ENCODE measurements at places on chromosomes 7 and 10.
A peak's percentile ranks its signal among the peaks of the same experiment; 100 is the strongest.

- DNase-seq = peak; percentile 47
Observed at GRCh38 chr10:15370856-15371701, at the start of gene FAM171A1. Gene FAM171A1 (minus strand): TSS chr10:15371289. CDS start chr10:15371052, 237 bp downstream.

DNA sequence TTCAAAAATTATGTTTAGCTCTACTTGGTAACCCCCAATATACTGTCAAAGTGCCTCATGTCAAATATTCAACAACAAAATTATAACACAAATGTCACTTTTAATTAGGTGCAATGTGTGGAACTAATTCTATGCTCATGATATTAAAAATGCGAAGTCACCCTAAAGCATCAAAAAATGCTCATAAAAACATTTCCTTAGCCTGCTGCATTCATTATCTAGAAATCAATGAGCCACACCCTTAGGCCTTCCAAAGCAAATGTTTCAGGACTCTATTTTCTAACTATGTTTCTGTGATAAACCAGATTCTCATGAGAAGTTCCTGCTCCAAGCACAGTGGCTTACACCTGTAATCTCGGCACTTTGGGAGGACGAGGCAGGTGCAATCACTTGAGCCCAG lies 75.0 kb upstream of the ANK3 start:
- no peak for DNase-seq

DNA sequence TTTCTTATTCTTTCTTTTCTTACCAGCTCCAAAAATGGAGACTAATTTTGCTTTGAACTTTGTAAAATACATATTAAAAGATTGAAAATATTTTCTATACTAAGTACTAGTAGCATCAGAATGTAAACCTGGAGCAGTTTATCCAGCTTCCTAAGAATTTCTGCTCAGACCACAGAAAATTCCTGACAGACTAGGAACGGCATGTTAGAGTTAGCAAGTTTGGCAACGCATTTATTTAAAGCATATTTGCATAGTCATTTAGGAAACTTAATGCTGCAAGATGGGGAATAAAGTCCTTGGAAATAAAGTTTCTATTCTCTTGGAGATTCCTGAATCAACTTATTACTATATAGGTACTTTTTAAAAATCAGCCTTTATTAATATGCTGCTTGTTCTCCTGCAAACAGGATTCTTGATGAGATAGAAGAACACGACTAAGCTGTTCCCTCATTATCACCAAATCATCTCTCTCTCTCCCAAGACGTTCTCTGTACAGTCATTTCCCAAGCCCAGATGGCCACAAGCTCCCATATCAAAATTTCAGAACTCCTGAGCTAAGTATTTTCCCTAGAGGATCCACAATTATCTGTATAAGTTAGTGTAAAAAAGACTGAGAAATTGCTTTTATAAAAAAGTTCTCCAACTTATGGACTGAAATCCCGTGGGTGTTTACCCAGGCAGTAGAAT lies 305.8 kb upstream of the NEBL start:
- no peak for DNase-seq

DNA sequence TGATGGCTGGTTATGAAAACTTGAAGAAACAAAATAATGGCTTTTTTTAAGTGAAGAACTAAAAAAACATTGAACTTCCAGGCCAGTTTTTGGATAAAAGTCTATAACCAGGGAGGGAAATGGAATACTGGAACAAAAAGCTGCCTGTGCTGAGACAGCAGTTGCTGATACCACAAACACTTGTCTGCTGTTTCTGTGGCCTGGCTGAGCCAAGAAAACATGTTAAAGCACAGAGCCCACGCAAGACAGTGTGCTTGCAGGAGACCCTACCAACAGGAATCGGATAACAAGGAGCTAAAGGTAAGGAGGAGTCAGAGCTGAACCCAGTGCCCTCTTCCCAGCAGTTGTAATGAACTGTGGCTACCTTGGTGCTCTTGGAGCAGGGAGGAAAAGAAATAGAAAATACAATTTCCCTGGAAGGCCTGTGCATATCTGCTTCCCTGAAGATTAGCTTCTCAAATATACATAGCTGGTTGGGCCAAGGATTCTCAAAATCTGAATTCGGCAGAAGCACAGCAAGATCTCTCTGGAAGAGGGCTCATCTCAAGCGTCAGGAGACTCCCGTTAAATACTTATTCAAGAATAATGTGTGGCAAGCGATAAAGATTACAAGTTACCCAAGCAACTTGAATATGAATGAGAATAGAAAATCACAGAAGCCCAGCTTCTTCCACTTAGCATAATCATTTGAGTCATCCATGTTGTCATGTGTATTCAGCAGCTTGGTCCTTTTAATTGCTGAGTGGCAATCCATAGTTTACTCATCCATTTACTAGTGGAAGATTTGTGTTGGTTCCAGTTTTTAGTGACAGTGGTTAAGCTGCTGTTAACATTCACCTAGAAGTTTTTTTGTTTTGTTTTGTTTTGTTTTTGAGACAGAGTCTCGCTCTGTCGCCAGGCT lies 87.6 kb downstream of the NOD1 start:
- DNase-seq = no peak

- DNase-seq = no peak
Observed at GRCh38 chr10:21212912-21213311, 312.6 kb downstream of the SKIDA1 start.

DNA sequence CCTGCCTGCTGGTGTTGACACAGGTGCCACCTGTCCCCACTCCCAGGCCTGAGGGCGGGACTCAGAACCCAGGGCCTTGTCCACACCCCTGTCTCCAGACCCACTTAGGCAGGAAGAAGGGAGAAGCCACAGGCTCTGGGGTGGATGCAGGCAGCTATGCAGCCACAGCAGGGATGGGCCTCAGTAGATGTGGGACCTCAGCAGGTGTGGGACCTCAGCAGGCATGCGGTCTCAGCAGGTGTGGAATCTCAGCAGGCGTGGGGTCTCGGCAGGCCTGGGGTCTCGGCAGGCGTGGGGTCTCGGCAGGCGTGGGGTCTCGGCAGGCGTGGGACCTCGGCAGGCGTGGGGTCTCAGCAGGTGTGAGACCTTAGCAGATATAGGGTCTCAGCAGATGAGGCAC lies 118.0 kb upstream of the PITRM1 start:
- DNase-seq = no peak

DNA sequence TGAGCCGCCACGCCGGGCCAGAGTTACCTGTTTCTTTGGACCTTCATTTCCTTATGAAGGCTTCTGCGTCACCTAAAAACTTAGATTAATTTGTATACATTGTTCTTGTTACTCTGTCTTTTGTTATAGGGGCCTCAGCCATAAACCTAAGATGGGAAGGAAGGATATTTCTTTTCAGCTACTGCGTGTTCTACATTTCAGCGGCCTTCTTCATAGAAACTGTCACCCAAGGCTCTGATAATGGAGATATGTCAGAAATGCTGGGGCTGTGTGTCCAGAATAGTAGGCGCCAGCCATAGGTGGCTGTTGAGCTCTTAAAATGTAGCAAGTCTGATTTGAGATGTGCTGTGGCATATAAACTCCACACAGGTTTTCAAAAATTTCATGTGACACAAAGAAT lies 52.9 kb downstream of the HK1 start:
- DNase-seq = no peak

DNA sequence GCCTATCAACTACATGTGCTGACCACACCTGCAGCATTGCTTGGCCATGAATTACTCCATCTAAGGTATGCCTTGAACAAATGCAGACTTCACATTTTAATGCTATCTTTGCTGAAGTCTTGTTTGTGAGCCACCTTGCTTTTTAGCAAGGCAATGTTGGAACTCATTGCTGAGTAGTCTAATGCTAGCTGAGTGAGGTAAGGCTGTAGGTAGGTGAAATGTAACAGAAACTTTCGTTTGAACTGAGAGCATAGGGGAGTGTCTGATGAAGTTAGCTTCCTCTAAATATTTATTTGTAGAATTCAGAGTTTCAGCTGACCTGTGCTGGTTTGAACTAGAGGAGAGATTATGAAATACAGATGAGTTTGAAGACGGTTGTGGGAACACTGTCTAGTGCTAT lies 238.5 kb downstream of the SEMA3A start:
- DNase-seq = no peak

DNA sequence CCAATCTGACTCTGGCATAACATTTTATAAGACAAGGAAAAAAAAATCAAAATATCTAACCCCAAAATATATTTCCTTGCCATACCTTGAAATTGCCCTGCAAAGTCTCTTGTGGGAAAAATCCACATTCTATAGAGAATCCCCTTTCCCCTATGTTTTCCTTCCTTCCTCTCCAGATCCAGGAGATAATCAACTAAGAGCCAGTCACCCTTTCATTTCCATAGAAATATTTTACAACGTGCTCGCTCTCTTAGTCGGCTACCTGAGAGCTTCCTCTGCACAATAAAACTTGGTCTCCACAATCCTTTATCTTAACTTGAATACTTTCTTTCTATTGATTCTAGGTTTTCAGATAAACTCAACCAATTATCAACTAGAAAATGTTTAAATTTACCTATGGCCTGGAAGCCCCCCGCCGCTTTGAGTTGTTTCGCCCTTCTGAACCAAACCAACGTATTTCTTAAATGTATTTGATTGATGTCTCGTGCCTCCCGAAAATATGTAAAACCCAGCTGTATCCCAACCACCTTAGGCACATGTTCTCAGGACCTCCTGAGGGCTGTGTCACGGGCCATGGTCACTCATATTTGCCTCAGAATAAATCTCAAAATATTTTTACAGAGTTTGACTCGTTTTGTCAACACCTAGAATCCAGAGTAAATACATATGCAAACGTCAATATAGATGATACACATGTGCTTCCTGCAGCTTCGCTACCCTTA lies 869 bp downstream of the PSAP start:
- no peak for DNase-seq

DNA sequence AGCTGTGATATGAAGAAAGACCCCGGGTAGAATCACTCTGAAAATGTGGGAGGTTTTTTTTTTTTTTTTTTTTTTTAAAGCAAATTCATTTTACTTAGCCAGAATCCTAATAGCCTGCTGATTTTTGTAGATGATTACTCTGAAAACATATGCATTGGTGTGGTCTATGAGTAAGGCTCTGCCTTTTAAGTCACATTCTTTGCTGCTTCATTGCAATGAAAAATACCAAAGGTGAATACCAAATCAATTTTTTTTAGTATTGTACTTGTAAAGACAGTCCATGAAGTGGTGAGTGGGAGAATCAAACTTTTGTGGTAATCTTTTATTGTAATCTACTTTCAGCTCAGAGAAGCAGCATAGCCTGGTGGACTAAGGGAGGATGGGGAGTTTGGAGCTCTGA lies 130.3 kb downstream of the SDK1 start:
- no peak for DNase-seq

GRCh38 chr7:12731214-12731656 lies 43.8 kb downstream of the ARL4A start:
- DNase-seq = no peak

- DNase-seq = peak; percentile 48
Observed at GRCh38 chr7:100884736-100885439, 4.6 kb downstream of the UFSP1 start.

GRCh38 chr7:55343002-55343781 lies 21.9 kb upstream of the LANCL2 start:
- DNase-seq = no peak

- no peak for DNase-seq
Observed at GRCh38 chr10:6385665-6386064, 182.9 kb downstream of the PFKFB3 start.

GRCh38 chr7:2978408-2978807 lies 65.3 kb downstream of the CARD11 start:
- DNase-seq = peak; percentile 30

- no peak for DNase-seq
Observed at GRCh38 chr10:14244147-14244546, 86.6 kb downstream of the FRMD4A start.

DNA sequence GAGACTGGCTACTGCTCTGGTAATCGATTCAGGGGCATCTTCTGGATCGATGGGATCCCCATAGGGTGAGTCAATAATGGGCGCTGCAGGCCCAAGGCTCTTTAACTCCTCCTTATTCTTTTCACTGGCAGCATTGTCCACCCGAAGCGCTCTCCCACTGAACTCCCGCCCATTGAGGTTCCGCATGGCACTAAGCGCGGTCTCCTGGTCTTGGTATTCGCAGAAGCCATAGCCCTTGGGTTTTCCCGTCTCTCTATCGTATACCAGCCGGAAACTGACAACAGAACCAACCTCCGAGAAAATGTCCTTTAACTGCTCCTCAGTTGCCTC lies 285 bp downstream of the CSTF2T start:
- no peak for DNase-seq

All from effector CD4-positive, alpha-beta T cell (primary cell).